Effector memory CD4-positive, alpha-beta T cell (primary cell): ENCODE measurements at places on chromosomes 11 and 22.
A peak's percentile ranks its signal among the peaks of the same experiment; 100 is the strongest.

DNA sequence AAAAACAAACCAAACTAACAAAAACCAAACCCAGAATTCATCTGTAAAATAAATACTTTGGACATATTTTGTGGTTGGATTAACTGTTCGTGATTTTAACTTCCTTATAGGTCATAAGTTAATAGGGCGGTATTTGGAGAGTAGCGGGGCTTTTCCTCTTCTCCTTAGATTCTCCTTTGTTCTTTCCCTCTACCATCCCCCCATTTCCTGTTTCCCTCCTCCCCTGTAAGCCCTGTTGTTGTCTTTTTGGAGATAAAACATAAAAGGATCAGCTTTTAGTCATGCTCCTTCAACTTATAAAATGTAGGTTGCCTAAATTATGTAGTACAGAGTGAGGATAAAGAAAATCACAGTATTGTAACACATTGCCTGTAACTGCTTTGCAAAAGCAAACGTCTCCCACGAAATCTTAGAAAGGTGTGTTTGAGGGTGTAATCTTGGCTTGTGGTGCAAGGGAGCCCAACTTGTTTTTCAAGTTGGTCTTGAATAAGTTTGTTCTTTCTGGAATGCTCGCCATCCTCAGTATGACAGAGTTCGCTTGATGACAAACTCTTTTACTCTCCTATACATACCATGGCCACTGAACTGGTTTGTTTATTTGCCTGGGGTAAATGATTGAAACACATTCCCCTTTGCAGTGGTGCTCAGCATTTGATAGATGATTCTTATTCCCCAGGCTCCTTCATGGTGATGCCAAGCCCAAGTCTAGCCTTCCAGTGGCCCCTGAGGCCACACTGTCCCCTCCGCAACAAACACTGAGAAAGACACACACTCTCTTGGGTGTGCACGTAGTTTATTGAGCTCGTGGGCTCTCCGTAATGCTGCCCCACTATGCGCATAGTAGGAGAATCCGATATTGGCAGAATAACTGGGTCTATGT is 49.4 kb downstream of the TEAD1 start:
- no peak for DNase-seq

- DNase-seq, result no peak
Observed at GRCh38 chr11:130313383-130314183, 1.1 kb downstream of the ZBTB44 start.

DNA sequence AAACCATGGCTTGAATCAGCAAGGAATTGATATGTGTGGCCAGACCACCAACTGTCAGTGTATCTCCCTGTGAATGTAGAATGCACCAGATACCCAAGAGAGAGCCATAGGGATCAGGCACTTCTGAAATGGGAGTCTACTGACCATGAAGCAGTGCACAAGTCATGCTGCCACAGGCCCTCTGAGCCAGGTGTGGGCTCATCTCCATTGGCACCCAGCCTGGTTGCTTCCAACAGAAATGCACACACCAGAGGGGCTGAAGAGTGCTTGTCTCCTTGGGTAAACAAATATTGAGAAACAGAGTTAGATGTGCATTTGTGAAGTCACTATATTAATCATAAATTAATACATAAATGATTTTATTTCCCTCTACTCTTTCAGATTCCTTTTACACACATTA is 28.4 kb upstream of the PANX1 start:
- no peak for DNase-seq

DNA sequence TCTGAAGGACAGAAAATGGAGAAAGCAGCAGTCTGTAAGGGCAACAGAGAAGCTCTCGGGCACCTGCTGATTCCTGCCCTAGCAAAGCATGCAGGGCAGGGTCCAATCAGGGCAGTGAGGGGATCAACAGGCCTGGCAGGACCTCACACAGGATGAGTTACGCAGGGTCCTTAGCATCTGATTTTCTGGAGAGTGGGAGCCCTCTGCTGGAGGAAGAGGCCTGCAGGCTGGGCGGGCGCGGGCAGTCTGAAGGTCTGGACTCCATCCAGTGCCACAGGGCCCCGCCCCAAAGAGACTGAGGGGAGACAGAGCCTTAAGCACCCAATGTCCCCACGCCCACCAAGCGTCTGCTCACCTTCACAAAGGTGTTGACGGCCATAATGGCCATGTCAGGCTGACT is 28.9 kb downstream of the AP1B1 start:
- DNase-seq, result no peak

- DNase-seq, result no peak
Observed at GRCh38 chr11:124916370-124916710, 2.7 kb upstream of the HEPN1 start.

DNA sequence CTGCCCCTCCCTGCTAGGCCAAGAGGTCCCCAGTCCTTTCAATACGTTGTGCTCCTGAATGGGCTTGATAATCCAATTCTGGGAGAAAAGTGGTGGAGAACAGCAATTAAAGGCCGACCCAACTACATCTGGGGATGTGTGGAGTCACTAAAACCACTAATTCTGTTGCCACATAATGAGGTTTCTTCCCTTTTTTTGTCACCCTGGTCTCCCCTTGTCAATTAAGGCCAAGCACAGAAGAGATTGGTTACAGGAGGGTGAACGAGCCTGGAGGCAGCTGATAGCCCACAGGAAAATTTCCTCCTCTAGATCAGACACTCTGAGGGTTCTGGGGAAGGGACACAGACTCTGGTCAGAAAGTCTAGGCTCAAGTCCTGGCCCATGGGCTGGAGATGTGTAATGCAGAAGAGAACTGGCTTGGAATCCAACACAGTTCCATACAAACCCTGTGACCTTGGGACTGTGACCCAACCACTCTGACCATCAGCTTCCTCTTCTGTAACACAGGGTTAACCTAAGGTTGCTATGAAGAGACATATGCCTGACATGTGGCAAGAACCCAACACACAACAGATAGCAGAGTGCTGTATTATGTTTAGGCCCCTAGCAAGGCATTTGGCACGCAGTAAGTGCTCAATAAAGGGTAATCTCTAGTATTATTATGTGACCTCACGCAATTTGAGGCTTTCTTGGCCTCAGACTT is 146.4 kb downstream of the CHST1 start:
- no peak for DNase-seq

DNA sequence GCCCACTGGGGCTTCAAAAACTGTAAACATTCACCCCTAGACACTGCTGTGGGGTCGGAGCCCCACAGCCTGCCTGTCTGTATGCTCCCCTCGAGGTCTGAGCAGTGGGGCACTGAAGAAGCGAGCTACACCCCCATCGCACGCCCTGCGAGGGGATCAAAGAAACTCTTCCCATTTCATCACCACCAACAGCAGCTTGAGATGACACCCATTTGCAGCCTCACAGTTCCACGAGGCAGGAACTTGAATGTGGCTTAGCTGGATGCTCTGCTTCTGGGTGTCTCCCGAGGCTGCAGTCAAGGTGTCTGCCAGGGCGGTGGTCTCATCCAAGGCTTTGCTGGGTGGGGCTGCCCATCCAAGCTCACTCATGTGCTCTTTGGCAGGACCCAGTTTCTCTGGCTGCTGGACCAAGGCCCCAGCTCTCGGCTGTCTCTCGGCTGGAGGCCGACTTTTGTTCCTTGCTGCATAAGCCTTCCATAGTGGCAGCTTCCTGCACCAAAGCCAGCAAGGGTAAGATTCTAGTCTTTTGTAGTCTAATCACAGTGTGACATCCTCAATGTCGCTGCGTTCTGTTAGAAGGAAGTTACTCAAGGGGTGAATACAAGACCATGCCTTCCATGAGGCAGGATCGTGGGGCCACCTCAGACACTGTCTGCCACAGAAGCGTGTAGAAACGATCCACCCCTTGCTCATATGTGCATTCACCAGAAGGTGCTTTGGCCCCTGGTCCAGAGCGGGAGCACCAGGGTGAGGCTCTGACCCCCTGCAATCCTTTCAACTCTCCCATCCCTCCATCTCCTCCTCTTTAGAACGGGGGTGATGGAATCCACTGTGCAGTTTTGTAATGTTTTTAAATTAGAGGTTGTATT is 46.2 kb upstream of the SEPTIN5 start:
- no peak for DNase-seq

DNA sequence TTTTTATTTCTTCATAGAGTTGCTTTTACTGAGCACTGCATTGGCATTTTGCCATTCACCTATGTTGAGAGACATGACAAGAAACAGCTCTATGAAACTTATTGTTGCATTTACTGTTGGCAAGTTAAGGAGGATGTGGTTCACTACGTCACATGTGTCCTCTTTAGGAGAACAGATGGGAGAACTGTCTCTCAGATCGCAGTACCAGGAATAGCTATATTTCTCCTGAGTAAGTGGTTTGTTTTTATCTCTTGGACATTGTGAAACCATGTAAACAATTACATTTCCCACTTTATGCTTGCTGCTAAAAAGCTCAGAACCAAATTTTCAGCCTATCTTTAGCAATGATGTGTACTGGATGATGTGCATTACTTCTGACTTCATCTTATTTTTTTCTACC is 34.8 kb upstream of the PSMA1 start:
- DNase-seq, result no peak

DNA sequence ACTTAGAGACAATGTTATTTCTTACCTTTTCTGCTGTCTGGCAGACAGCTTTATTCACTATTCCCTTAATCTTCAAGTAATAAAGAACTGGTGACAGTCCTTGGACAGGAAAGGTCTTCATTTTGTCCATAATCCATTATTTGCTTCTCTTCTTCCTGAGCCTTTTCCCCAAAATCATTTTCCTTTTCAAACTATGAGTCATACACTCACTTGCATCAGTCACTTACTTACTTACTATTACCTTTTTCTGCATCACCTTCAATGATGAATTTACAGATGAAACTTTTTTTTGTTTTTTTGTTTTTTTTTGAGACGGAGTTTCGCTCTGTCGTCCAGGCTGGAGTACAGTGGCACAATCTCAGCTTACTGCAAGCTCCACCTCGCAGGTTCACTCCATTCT is 9.5 kb downstream of the METTL15 start:
- no peak for DNase-seq

DNA sequence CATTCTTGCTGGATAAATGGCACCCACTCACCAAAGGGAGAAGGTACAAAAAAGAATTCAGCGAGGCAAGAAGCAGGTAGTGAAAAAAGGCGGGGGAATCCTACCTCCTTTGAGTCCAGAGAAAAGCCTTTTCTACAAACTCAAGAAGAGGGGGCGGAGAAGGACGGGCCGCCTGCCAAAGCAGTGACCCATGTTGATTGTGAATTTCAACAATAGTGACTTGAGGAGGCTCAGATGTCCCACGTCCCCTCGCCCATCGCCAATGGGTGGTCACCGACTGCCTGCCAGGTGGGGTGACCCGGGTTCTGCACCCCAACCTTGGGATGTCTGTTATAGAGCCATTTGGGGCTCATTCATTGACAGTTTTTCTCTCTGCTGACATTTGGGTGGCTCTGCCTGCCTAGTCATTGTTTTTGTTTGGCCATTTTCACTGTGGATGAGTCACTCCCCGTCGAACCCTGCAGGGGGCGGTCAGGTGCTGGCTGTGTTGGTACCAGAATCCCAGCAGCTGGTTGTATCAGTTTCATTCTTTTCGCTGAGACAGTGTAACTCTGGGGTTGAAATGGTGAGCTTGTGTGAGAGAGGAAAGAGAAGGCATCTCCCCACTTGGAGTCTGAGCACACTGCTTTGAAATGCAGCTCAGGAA is 163.4 kb upstream of the NCAM1 start:
- DNase-seq, result no peak

DNA sequence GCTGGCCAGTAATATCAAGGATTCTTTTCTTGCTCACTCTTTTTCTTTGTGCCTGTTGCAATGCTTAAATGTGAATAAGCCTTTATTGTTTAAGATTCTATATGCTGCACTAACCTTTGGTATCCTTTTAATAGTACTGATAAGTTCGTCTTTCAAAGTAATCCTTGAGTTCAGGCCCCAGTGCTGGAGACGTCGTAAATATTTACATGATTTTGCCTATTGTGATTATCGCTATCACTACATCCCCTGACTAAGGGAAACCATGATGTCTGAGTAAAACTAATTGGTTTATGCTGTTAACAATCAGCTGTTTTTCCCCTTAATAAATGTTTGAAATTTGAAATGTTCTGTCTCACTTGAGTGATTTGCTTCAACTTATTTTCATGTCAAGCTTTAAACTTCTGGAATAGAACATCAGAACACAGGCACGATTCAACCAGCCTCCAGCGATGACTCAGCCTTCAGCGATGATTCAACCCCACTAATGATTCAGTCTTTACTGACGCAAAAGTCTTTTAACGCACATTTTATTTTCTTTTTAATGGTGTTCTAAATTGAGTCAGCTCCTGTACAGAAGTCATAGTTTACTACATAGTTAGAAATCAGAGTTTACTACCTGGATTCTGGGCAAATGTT is 3.9 kb downstream of the HTATIP2 start:
- peak; percentile 16 for DNase-seq

DNA sequence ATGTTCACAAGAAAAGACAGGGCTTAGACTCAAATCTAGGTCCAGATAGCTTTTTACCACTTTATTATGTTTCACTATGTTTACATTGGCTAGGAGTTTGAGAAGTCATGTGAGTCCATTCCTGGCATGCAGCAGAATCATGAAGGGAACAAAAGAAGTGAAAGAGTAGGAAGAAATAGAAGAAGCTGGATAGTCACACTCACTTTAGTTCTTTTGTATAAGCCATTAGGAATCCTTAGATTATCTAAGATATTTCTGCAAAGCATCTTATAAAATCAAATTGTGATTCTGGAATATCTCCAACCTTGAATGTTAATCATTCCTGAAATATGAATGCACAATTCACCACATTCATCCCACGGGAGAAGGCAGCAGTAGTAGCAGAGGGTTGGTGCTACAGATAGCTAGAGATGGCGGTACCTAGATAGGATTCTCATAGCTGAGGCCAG is 31.9 kb downstream of the MAML2 start:
- no peak for DNase-seq

DNA sequence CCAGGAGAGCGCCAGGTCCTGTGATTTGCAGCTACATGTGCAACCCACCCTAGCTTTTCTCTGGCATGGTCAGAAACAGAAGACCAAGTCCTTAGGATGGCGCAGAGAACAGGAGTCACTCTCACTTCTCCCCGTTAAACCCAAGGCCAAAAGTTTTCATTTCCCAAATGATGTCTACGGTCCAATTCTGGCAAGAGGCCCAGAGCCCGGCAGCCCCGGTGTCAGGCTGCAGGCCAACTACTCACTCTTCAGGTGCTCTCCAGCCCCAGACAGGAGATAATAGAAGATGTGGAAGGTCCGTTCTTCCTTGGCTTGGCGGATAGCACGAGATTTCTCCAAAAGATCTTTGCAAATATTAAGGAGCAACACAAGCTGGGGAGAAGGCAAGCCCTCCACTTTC is 67.2 kb downstream of the MYH9 start:
- DNase-seq, result no peak

- DNase-seq, result no peak
Observed at GRCh38 chr11:34926101-34926830, 9.8 kb downstream of the PDHX start.

- no peak for DNase-seq
Observed at GRCh38 chr22:23837911-23838680, 710 bp downstream of the DERL3 start.

- DNase-seq, result no peak
Observed at GRCh38 chr11:61972672-61973475, 5.4 kb upstream of the FTH1 start.
